HuH-7.5 (cell line): ENCODE measurements at places on chromosomes 7 and 10.

- no peak for DNase-seq
Measured at GRCh38 chr7:121561717-121562116, 165.6 kb upstream of the FAM3C start.

- no peak for DNase-seq
Measured at GRCh38 chr10:30736685-30737232, 107.2 kb upstream of the LYZL2 start.

- no peak for DNase-seq
Measured at GRCh38 chr10:21022821-21023220, 125.7 kb upstream of the NEBL start.

- DNase-seq: no peak
Measured at GRCh38 chr7:52705768-52706167, 329.7 kb upstream of the POM121L12 start.

GRCh38 chr10:105139363-105139896 lies 498.3 kb downstream of the SORCS3 start:
- DNase-seq: no peak

- no peak for DNase-seq
Measured at GRCh38 chr10:60351191-60351853, 38.4 kb downstream of the ANK3 start.

GRCh38 chr7:149456506-149457421 lies 4.1 kb downstream of the ZNF777 start:
- DNase-seq: no peak

DNA sequence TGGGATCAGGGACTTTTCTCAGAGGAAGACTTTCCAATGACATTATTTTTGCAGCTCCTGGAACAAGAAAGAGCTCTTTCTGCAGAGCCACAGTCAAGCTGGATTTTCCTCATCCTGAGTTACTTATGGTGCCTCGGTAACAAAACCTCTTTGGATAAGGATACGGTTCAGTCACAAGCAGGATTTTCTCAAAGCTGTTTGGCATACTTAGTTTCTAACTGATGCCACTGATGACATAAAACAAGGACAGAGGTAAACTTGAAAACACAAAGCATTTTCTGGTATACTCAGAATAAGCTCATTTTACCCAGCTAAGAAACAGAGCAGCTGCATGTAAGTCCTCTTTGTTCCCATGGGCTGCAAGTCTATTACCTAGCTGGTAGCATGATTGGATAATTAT lies 340.9 kb upstream of the MEOX2 start:
- no peak for DNase-seq

- DNase-seq: peak; percentile 72
Measured at GRCh38 chr10:72320676-72321247, 34.0 kb downstream of the DNAJB12 start.

GRCh38 chr10:88117869-88118632 lies 254.6 kb downstream of the PTEN start:
- no peak for DNase-seq

DNA sequence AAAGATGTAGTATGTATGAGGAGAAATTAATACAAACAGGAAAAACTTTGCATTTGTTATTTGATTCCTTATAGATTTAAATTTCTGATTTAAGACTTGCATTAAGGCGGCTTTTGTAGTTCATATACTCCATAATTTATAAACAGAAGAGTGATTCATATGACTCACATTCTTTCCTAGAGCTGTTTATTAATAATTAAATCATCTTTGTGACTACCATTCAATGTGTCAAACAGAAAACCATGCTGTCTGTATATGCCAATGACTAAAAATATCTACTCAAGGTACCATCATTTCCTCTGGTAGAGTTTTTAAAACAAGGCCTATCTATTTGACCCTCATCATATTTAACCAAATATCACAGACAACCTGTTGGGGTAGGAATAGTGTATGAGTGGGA lies 501.7 kb downstream of the PARD3 start:
- no peak for DNase-seq

DNA sequence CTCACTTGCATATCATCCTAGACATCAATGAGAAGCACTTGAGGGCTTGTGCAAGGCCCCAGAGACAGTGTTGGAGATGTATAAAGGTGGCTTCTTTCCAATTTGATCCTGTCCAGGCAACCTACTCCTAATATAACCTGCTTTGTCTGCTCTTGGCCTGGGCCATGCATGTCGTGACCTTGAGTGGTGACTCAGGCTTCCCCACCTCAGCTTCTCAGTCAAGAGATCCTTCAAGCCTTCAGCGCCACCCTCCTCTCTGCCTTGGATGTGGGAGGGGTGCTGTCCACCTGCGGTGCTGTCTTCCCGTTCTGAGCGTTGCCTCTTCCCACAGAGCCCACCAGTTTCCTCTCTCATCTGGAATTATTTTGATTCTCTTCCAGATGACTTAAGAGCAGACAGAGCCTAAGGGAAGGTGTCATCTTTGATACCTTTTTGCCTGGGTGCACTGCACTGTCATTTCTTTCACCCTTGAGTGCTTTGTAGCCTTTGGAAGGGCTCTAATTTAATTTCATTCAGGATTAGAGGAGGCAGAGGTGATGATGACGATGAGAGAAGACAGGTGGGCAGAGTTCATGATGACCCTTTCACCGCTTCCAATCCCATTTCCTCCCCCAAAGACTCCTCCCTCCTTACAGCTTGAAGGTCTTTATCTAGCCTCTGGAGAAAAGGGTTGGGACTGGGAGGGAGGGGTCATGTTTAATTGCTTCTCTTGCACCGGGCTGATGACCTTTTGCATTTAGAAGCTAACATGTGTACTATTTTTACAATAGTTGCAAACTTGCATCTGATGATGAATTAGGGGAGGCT lies 6.9 kb downstream of the LSMEM1 start:
- no peak for DNase-seq

- DNase-seq: no peak
Measured at GRCh38 chr10:129531969-129532660, 65.1 kb downstream of the MGMT start.

DNA sequence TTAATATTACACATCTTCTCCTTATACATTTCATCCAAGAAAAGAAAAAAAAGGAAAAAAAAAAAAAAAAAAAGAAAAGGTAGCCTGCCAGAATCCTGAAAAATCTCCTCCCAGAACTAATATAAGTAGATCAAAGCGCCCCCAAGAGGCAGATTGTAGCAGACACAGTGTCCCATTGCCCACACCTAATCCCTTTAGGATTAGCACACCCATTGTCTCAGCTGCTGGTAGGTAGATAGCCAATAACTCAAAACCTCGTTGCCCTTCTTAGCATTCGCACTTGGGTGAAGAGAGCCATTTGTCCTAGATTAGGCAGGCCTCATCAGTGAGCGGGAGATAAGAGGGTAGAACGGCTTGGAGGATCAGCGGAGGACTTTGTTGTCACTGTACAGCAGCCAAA lies 100.2 kb upstream of the SORCS1 start:
- no peak for DNase-seq

GRCh38 chr10:131093795-131094366 lies 217.6 kb downstream of the TCERG1L start:
- no peak for DNase-seq

DNA sequence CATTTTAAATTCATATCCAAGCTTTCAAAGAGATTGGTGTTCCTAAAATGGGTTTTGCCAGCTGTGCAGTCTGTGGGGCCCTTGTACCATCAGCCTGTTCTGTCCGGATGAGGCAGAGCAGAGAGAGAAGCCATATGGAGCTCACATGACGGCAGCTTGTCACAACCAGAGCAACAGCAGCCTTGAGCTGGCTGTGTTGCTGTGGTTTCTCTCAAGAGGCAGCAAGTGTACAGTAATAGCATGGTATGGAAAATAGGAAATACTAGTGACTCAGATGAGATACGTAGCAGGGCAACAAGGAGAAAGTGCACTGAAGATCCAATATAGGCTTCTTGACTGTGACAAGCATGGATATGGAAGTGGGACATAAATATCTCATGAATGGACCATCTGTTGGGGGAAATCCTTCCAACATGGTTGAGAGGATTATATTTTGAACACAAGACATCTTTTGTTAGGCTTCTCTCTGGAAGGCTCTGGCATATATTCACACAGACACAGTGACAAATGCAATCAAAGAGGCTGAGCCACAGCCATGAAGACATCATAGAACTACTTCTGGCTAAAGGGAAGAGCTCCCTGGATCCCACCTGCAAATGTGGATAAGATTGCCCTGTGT lies 251.0 kb upstream of the TAC1 start:
- DNase-seq: no peak

GRCh38 chr10:118562851-118563250 lies 32.6 kb downstream of the PRLHR start:
- DNase-seq: no peak

DNA sequence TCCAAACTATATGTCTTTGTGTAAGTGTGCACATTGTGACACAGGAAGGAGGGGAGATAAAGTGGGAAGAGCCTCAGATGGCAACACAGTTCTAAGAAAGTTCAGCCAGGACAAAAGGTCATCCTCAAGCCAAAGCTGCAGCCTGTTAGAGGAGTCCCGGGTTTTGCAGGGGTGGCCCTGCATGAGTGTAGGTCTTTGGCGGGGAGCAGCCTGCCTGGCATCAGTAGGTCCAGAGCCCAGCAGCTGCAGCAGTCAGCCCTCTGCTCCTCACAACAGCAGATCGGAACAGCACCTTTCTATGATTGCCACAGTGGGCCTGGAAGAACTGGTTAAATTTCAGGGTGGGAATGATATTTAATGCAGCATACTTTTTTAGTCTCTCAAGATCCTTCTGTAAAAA lies 13.5 kb upstream of the VDAC2 start:
- no peak for DNase-seq

GRCh38 chr10:69382382-69383117 lies 34.2 kb downstream of the TACR2 start:
- DNase-seq: no peak

DNA sequence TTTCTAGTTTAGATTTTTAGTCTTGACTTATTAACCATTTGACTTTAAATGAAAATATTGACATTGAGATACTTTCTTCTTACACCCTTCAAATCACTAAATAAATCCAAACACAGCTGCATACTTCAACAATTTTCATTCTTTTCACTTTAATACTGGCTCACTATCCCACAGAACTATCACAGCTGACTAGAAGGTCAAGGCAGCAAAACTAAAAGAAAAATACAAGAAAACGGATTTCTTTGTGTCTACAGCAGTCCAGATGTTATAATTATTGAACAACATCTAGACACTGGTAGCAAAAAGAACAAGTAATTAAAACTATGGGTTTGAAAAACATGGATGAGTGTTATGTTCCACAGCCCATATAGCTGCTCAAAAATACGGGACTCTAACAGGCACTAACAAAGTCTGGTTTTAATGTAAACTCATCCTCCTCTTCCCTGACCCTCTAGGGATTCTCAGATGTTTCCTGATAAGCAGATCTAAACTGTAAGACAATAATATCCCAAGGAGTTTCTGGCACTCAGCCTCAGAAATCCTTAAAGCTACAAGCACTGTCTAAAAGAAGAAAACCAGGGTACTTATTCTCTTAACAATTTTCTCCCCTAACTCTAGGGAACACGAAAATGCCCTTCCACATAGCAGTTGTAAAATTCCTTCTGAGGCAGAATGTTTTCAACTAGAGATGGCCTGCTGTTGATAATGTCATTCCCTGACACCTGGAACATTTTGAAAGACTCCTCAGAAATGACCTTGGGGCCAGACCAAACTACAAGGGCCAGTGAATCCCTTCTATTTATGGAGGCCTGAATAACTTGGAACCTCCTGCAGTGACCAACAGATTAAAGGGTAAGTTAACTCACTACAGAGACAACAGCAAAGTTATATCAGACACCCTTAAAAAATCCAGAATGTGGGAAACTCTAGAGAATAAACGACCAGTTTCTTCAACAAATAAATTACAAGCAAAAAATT lies 12.8 kb downstream of the DNMBP start:
- DNase-seq: no peak

GRCh38 chr7:116752305-116753074 lies 80.5 kb downstream of the MET start:
- DNase-seq: no peak

DNA sequence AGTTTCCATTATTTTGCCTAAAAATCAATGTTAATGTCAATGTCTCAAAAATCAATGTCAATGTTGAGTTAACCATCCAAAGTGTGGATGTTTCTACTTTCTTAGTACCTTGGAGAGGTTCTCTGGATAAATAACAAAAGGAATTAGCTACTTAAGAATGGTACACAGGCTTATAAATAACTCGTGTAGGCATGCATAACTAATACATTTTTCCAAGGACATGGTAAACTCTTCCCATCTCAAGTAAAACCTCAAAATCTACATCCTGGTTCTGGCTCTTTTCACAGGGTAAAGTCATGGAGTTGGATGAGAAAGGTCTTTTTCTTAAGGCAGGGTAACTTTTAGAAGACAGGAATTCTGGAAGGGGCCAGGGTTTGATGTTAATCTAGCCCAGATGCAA lies 59.9 kb downstream of the CAV1 start:
- no peak for DNase-seq

- DNase-seq: no peak
Measured at GRCh38 chr10:97858001-97858439, 8.4 kb downstream of the GOLGA7B start.

DNA sequence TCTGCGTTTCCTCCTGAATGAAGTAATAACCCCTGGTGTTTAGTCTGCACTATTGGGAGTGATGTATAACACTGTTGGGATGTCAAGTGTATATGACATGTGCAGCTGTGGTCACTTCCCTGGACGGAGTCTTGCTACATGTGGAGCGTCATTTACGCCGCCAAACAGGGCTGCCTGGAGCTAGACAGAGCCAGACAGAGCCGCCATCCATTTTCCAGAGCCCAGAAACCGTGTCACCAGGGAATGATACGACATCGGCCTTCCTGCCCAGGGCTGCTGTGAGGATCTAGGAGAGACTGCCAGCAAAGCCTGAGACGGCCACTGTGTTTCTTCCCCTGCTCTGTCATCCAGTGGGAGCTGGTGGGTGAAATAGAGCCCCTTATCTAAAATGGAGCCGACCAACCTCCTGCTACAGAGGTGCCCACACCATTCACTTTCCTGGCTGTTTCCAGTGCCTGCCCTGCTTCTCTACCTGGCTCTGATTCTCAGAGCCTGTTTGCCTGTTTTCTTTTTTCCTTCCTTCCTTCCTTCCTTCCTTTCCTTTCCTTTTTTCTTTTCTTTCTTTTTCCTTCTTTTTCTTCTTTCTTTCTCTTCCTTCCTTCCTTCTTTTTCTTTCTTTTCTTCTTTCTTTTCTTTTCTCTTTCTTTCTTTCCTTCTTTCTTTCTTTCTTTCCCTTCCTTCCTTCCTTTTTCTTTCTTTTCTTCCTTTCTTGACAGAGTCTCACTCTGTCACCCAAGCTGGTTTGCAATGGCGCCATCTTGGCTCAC lies 13.3 kb upstream of the FGFR2 start:
- no peak for DNase-seq

GRCh38 chr10:13904064-13904463 lies 317.3 kb downstream of the PRPF18 start:
- no peak for DNase-seq
